Iris pigment epithelial cell (primary cell): ENCODE measurements at places on chromosomes 5 and 9.

DNA sequence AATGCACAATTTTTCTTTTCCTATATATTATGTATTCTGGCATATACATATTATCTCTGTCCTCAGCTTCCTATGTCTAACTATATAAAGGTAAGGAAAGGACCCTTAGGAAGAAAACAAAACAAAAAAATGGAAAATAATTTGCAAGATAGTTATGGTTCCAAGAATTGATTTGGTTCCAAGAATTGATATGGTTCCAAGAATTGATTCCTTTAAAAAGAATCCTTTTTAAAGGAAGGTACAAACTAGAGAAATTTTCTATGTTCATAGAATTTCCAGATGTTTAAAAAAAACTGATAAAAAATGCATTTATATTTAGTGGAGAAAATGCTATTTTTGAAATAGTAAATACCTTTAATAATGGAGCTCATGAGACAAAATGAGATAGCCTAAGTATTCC is 12.1 kb downstream of the LYRM7 start:
- DNase-seq, result no peak

- DNase-seq, result peak; percentile 49
Observed at GRCh38 chr9:14779566-14780022, 57.1 kb upstream of the CER1 start.

- DNase-seq, result peak; percentile 82
Observed at GRCh38 chr9:21579247-21579671, 97.1 kb upstream of the IFNE start.

GRCh38 chr9:101117161-101117560 is 88.6 kb downstream of the PLPPR1 start:
- DNase-seq, result no peak

DNA sequence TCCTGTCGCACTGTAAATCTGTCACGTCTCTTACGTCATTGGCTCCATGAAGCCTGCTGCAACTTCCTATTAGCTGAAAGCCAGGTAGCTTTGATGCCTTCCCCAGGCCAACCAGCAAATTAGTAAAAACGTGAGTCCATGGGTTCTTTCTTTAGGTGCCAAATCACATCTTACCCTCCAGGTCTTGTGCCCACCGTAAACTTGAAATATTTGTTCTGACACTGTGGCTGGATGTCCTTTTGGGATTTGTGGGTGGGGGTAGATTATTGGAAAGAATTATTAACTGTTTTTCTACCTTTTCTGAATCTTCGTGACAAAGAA is 172.8 kb downstream of the NR3C1 start:
- DNase-seq, result no peak

- peak; percentile 91 for DNase-seq
Observed at GRCh38 chr9:69759421-69760277, at the start of gene PTAR1. TSS of gene PTAR1 (minus strand) at chr9:69760011. CDS start at chr9:69759938, 73 bp downstream.

- no peak for DNase-seq
Observed at GRCh38 chr5:58844395-58844794, 261.5 kb downstream of the RAB3C start.

- DNase-seq, result peak; percentile 35
Observed at GRCh38 chr9:121765021-121765950, 113.9 kb downstream of the DAB2IP start.

- DNase-seq, result peak; percentile 96
Observed at GRCh38 chr5:120615967-120616645, 152.0 kb downstream of the PRR16 start.

DNA sequence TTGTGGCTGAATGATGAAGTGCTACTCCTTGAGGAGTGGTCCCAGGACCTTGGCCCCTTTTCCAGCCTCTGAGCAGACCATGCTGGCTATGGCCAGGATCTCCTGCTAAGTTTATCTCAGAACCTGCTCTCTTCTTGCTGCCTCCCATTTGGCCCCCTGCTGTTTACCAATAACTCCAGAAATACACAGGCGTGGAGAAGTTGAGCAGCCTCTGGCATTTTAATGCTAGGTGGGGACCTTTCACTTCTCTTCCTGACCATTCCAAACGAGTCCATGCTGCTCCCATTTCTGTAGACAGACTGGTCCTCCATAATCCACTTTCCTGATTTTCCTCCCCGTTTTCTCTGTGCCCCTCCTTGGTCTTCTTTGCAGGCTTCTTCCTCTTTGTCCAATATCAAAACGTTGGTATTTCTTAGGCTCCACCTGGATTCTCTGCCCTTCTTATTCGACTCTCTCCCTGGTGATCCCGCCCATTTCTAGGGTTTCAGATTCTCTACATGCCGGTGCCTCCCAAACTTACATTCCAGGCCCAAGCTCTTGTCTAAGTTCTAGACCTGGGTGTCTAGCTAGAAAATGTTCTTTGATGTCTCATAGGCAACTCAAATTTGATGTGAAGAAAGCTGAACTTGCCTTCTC is 33.4 kb upstream of the TNFAIP8 start:
- no peak for DNase-seq

DNA sequence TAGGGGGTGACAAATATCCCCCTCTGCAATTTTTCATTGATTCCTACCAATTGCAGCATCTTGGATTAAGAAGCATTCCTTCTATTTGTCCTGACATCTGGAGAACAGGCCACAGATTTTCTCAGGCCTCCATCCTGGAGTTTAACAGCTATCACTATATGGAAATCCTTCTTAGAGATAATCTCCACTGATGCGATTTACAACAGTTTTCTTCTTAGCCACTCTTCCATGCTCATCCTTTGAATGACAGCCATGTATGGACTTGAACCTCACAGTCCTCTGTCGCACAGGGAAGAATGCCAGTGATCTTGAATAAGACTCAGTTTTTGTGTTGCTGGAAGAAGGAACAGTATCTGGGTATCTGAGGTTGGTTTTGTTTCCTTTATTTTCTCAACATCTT is 73.2 kb downstream of the PGM5 start:
- DNase-seq, result no peak

GRCh38 chr5:111699324-111699723 is 57.7 kb downstream of the NREP start:
- DNase-seq, result peak; percentile 23

GRCh38 chr9:33076046-33077004 is at the start of gene SMU1:
TSS of gene SMU1 (minus strand) at chr9:33076674. CDS start at chr9:33076608, 66 bp downstream.
- peak; percentile 97 for DNase-seq

- DNase-seq, result no peak
Observed at GRCh38 chr9:79447762-79448161, 124.0 kb upstream of the TLE4 start.

- no peak for DNase-seq
Observed at GRCh38 chr5:140360681-140361479, 886 bp downstream of the SLC4A9 start.

GRCh38 chr5:172548981-172549687 is 91.9 kb upstream of the NEURL1B start:
- no peak for DNase-seq

GRCh38 chr9:132592451-132592850 is 10.0 kb downstream of the BARHL1 start:
- no peak for DNase-seq

- DNase-seq, result no peak
Observed at GRCh38 chr5:151892393-151892792, 32.3 kb downstream of the GLRA1 start.

- no peak for DNase-seq
Observed at GRCh38 chr5:177489119-177489716, 8.2 kb downstream of the PDLIM7 start.

- DNase-seq, result no peak
Observed at GRCh38 chr5:116671211-116671736, 96.7 kb upstream of the SEMA6A start.
